ENCODE measurements at places on chromosomes 16 and 17.

- no peak for DNase-seq
These were observed 1508.2 kb downstream of the CDH11 start for GRCh38 chr16:63613701-63614100.

DNA sequence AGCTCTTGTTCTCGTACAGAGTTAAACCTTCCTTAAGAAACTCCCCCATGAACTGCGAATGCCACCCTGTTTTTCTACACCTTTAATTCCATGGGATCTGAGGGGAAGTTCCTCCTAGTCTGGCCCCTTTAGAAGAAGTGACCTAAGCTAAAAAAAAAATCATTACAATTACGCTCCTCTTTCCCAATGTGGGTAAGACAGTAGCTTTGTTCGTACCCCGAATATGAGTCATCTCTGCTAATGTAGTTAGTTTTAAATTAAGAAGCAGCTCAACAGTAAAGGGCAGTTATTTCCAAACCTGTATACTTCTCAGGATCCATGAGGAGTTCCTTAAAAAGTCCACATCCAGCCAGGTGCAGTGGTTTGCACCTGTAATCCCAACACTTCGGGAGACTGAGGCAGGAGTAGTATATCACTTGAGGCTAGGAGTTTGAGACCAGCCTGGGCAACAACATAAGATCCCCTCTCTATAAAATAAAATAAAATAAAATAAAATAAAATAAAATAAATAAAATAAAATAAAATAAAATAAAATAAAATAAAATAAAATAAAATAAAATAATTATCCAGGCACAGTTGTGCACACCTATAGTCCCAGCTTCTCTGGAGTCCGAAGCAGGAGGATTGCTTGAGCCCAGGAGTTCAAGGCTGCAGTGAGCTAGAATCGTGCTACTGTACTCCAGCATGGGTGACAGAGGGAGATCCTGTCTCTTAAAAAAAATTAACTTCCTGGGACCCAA lies 26.1 kb downstream of the RCVRN start:
- DNase-seq = no peak

- no peak for DNase-seq
These were observed 40.2 kb downstream of the MAF start for GRCh38 chr16:79560318-79560717.

DNA sequence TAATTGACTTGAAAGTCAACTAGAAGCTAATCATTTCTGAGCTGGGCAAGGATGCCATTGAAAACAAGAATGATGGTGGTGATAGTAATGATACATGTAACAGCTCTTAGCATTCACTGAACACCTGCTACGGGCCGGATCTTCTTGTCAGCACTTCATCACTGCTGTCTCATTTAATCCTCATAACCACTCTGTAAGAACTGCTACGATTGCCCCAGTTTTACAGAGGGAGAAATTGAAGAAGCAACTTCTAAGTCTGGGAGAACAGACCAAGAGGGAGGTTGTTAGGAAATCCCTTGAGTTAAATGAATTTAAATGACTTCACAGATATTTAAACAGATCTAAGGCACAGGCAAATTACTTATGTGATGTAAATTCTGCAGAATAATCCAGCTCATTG lies 7.0 kb upstream of the GAN start:
- no peak for DNase-seq

DNA sequence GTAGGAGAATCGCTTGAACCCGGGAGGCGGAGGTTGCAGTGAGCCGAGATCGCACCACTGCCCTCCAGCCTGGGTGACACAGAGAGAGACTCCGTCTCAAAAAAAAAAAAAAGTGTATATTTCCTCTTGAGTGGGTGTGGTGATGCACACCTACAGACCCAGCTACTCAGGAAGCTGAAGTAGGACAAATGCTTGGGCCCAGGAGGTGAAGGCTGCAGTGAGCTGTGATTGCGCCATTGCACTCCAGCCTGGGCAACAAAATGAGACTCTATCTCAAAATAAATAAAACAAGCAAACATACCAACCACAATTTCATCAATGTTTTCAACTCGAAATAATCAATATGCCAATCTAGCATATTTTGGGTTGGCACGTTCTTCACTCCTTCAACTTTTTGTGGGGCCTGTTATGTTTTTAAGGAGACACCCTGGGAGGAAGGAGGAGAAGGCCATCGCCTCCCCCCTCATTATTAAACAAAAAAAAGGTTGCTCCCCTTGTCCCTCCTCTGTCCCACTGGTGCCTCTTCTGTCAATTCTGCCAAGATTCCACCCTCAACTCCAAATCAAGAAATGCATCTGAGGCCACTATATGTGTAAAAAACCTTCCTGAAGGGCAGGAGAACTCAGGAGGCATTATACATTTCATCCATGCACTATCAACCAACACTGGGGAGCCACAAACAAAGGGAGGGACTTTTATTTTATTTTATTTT lies 52.4 kb upstream of the ATF7IP2 start:
- no peak for DNase-seq

DNA sequence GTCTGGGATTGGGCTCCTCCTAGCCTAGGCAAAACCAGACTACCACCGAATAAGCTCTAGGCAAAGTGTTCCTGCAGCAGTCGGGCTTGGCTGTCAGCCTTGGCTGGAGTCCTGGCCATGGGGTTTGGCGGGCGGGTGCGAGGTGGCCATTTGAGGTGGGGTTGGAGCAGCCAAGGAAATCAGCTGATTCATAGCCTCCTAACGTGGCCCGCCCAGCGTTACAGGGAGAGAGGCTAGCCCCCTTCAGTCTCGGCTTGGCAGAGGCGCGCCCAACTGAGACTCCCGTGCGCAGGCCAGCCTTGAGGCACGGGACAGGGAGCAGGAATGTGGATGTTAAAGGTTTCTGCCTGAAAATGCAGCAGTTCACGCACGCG lies 1.9 kb downstream of the PMP22 start:
- DNase-seq = peak; percentile 97

DNA sequence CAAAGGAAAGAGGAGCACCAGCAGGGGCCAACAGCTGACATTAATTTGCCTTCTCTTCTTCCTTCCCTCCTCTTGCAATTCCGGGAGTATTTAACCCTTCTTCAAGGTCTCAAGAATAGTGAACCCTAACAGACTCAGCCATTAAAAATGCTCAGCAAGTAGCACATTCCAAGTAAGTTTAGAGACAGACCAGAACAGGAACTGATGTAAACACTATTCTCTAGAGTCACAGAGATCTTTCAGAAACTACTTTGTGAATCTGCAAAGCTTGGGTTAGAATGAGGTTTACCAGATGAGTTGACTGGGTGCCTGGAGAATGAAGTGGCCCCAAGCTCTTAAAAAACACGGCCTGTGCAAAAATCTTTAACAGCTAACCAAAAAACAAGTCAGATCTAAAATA lies 50.9 kb downstream of the TEX2 start:
- DNase-seq = no peak

- no peak for DNase-seq
These were observed 14.2 kb downstream of the MOSMO start for GRCh38 chr16:22022151-22022550.

DNA sequence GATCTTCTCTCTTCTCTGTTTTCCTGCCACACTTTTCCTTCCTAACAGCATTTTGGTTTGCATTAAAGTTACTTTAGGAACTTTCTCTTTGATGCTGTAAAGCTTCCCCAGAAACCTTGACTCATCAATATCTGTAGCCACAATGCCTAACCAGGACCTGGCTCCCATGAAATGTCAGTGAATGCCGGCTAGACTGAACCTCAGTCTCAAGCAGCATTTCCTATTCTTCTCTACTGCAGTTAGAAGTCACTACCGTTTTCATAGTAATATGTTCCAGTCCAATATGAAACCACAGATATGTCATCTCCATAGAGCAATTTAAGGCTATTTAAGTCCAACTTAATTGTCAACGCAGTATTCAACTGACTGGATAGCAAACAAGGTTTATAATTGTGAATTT lies 28.9 kb downstream of the ITFG1 start:
- no peak for DNase-seq

GRCh38 chr17:80000136-80000535 lies 35.5 kb downstream of the TBC1D16 start:
- no peak for DNase-seq

GRCh38 chr17:8697323-8697741 lies 47.3 kb downstream of the CCDC42 start:
- no peak for DNase-seq

DNA sequence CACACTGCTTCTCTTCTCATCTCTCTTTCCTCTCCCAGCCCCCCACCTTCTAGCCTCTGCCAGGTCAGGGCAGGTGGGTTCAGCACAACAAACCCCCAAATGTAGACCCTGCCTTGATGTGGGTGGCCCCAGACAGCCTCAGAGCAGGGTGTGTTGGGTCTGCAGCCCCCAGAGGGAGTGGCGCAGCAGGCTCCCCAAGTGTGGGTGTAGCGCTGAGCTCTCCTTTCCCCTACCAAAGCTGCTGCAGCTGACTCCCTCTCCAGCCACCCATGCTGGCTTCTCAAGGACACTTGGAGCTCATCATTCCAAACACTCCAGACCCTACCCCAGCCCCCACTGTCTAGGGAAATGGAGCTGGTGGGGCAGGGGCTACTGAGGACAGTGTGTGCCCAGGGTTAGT lies 27.3 kb downstream of the NLRC3 start:
- DNase-seq = no peak

All from psoas muscle (tissue), 8 donors.